ENCODE measurements at places on chromosomes 5 and 9.

GRCh38 chr9:86349271-86349670 lies 4.9 kb downstream of the TUT7 start:
- DNase-seq: no peak

- no peak for DNase-seq
Measured at GRCh38 chr9:84258371-84258770, 82.2 kb downstream of the SLC28A3 start.

DNA sequence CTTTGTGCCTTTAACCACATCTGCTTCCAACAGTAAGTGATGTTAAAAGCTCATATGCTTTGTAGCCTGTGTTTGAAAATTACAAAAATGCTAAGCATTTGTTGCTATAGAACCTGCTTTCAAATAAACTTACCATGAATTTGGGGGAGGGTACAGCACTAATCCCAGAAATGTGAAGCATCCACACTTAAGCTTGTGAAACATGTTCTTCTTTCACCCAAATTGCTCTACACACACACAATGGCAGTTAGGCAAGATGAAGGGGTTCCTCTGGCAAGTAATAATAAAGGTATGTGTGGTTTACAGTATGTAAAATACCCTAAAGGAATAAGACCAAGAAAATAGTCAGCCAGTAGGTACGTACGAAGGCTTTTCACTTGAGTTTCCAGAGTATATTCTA lies 165.6 kb downstream of the SMARCA2 start:
- DNase-seq: no peak

DNA sequence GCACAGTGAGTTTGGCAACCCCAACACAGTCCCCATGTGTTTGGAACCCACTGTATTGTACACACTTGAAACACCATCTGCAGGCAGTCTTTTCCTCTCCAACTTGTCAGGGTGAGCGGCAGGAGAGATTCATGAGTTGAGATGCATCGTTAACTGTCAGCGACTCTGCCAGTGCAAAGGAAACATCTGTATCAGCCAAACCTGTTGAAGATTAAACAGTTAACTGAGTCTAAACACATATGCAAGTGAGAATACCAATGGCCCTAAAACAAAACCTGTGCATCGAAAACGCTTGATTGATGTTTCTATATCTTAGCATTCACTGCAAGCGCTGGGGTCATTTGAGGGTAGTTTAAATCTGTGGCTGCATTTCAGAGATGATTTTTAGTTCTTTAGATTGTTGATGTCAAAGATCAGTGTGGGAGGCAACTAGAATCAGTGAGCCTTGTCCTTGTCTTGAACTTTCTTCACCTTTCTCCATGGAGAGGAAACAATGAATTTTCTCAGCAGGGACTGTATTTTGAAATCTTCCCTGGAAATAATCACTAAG lies 41.3 kb upstream of the PAM start:
- DNase-seq: no peak

- no peak for DNase-seq
Measured at GRCh38 chr5:107484281-107484680, 186.5 kb downstream of the EFNA5 start.

GRCh38 chr5:170756691-170757090 lies 26.8 kb upstream of the GABRP start:
- DNase-seq: no peak

GRCh38 chr5:180329138-180329435 lies 24.0 kb downstream of the GFPT2 start:
- DNase-seq: no peak

GRCh38 chr9:109779711-109780452 lies at the start of gene PALM2AKAP2:
Gene PALM2AKAP2, plus strand, starts transcription at chr9:109780198. Its CDS starts 291 bp downstream, at chr9:109780489.
- no peak for DNase-seq

DNA sequence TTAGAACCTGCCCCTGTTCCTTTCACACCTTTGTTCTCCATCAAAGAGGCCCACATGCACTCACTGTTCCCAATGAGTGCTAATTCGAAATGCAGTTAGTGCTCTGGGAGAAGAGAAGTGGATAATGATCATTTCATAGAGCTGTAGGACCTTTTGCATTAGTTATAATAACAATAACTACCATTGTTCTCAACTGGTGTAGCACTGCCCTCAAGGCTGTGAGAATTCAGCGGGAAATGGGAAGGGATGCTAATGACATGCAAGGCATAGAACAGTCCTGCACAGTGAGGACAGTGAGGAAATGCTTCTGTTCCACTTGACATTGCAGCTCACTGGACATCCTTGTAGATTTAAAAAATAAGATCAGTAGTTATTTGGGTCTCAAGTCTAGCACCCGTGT lies 187.4 kb downstream of the FBXL7 start:
- DNase-seq: no peak

DNA sequence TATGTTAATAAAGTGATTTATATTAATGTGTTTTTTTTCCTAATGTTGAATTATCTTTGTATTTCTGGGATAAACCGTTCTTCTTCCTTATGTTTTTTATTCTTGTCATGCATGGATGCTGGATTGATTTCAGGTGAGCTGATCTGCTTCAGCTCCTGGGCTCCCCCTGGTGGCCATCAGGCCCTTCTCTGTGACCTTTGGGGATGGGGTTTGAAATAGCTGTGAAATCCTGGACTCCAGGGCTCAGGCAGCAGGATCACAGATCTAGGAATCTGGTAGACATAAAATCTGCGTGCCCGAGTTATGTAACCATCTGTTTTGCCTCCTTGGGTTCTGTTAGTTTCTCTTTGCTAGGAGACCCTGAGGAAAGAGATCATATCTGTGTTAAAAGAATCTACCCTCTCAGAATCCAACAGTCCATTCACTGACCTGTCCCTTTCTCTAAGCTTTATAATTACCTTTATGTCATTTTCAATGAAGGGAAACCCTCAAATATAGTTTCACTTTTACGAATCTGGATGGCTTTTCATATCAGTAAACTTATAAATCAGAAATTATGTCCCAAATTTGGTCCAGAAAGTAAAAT lies 12.2 kb upstream of the OR13J1 start:
- peak; percentile 92 for DNase-seq

DNA sequence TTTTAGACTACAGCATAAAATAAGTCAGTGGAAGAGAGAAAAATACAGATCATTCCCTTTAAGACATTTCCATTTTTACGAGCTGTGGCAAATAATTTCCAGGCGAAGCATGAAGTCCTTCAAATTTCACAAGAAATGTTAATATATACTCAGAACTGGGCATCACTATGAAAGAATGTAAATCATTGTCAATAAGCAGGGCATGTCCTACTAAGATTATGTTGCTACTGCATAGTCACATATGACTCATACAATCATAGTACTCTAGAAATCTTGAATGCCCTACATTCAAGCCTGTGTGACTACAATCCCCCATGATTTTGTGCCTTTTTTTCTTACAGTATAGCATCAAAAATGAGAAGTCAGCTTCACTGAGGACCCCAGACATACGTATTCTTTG lies 485.2 kb upstream of the FTMT start:
- DNase-seq: no peak

- peak; percentile 82 for DNase-seq
Measured at GRCh38 chr9:119556129-119556875, 187.1 kb upstream of the BRINP1 start.

GRCh38 chr9:1173211-1173610 lies 123.1 kb downstream of the DMRT2 start:
- DNase-seq: no peak

DNA sequence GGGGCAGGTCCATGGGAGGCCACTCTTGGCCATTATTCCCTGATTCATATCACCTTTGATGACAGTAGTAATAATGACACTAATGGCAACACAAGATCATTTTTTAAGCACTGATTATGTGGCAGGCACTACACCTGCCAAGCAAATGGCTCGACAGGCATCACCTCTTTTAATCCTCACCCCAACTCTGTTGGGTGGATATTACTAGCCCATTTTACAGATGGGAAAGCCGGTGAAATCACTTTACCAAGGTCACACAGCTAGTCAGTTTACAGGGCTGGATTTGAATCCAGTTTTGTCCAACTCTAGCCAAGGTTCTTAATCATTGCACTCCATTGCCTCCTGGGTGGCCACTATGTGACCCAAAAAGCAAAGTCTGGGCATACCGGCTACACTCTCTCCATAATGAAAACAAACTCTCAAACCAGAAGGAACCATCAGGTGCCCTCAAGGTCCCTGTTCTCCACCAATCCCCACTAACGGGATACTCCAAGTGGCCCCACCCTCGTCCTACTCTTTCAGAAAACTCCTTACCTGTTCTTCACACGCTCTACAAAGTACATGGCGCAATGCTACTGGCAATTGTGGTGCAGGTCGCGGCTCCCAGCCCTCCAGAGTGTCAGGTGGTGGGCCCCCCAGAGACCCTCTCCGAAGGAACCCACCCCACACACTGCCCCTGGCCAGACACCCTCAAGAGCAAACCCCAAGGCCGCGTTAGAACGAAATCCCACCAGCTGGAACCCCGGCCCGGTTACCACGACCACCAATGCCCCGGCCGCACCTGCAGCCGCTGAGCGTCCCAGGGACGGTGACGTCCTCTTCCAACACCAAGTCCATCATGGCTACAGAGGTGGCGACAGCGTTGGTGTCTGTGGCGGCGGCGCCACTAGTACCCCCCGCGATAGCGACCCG lies 572 bp downstream of the CDK5RAP2 start:
- DNase-seq: no peak

DNA sequence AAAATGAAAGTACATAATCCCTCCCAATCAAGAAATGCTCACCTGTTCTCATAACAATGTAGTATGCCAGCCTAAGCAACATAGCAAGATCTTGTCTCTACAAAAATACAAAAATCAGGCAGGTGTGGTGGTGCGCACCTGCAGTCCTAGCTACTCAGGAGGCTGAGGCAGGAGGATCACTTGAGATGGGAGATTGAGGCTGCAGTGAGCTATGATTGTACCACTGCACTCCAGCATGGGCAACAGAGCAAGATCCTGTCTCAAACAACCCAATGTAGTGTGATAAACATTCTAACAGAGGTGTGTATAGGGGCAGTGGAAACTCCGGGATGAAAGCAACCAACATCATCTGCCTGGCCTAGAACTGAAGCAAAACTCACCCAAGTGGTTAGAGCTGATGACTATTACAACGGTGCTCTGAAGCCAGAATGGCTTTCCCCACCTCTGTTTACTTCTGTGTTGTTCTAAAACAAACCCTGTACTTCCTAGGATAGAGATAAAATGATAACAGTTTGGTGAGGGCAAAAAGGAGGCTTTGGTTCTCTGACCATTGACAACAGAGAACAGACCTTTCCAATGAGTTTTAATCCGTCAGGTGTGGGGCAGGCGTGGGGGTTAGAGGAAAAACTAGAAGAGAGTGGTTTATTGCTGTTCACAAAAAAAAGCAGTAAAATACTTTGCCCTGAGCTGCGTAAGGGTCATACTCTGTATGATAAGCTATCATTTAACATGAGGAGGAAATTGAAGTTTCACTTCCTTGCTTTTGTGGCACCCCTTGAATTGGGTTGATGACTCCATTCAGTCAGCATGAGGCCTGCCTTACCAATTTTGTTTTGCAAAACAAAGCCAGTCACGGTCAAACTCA lies 18.9 kb downstream of the WNT8A start:
- DNase-seq: no peak

- DNase-seq: no peak
Measured at GRCh38 chr5:127673117-127673800, 24.4 kb downstream of the CTXN3 start.

- no peak for DNase-seq
Measured at GRCh38 chr5:78361631-78361993, 1.2 kb downstream of the SCAMP1 start.

- DNase-seq: no peak
Measured at GRCh38 chr9:128286440-128286839, 10.4 kb downstream of the SWI5 start.

GRCh38 chr5:165457859-165458481 lies 1952.6 kb downstream of the MAT2B start:
- DNase-seq: no peak

DNA sequence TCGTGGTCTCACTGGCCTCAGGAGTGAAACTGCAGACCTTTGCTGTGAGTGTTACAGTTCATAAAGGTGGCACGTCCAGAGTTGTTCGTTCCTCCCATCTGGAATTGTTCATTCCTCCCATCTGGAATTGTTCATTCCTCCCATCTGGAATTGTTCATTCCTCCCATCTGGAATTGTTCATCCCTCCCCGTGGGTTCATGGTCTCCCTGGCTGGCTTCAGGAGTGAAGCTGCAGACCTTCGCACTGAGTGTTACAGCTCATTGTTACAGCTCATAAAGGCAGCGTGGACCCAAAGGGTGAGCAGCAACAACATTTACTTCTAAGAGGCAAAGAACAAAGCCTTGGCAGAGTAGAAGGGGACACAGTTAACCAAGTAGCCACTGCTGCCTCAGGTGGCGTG lies 69.1 kb downstream of the GCNT1 start:
- no peak for DNase-seq

GRCh38 chr5:141223112-141223783 lies at the start of gene PCDHB14:
Gene PCDHB14, plus strand, starts transcription at chr5:141223343. Its CDS starts 163 bp downstream, at chr5:141223506.
- DNase-seq: no peak

Data from activated CD8-positive, alpha-beta memory T cell treated with anti-CD3 and anti-CD28 coated beads, Interleukin-2, amount 50 U/mL, for 48 hours (primary cell).